ENCODE measurements at places on chromosomes 13 and 19.

DNA sequence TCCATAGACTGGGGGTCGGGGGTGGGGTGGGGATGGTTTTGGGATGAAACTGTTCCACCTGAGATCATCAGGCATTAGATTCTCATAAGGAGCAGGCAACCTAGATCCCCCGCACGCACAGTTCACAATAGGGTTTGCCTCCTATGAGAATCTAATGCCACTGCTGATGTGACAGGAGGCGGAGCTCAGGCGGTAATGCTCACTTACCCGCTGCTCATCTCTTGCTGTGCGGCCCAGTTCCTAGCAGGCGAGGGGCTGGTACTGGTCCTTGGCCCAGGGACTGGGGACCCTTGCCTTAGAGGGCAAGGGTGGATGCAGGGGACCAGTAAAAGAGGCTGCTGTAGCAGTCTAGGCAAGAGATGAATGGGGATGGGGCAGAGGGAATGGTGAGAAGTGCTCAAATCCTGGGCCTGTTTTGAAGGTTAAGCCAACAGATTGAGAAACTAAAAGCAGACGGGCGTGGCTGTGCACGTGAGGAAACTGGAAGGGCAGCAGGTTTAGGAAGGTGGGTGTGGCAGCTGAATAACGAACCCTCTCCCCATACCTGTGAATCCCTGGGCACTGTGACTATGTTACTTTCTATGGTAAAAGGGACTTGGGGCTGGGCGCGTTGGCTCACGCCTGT is 1.5 kb upstream of the ERICH4 start:
- DNase-seq = no peak

GRCh38 chr19:17778251-17778967 is 16.5 kb upstream of the B3GNT3 start:
- peak; percentile 78 for DNase-seq

GRCh38 chr13:40056898-40057619 is 401.6 kb downstream of the COG6 start:
- no peak for DNase-seq

- no peak for DNase-seq
Measured at GRCh38 chr13:114121496-114122126, 10.8 kb downstream of the RASA3 start.

DNA sequence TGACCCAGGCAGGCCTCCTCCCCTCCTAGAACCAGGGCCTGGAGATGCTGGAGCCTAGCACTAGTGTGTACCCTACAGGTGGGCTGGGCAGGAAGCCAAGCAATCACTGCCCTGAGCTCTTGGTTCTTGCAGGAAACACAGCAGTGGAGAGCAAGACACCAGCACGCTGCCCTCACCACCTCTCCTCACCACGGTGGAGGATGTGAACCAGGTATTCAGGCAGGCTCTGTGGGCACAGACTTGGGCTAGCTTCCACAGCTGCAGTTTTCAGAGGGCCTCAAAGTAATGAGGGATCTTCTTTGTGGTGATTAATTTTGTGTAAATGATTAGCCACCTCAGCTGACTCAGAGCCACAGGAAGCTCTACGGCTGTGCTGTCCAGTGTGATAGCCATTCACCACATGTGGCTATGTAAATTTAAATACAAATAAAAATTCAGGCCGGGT is 13.6 kb upstream of the GPI start:
- DNase-seq = no peak

DNA sequence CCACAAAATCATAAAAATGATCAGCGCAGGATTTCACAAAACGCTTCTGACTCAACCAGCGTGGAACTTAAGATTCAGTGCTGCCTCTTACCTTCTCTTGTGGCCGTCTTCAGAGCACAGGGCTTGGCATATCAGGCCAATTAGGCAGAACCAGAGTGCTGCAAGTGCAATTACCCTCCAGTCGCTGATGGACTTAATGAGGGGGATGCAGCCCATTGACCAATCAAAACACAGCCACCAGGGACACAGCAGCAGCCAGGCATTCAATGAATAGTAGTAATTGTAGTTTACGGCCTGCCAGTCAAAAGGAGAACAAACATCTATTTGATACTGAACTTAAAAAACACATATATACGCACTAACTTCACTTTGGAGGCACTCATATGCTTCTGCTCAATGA is 38.2 kb downstream of the TMTC4 start:
- DNase-seq = no peak

DNA sequence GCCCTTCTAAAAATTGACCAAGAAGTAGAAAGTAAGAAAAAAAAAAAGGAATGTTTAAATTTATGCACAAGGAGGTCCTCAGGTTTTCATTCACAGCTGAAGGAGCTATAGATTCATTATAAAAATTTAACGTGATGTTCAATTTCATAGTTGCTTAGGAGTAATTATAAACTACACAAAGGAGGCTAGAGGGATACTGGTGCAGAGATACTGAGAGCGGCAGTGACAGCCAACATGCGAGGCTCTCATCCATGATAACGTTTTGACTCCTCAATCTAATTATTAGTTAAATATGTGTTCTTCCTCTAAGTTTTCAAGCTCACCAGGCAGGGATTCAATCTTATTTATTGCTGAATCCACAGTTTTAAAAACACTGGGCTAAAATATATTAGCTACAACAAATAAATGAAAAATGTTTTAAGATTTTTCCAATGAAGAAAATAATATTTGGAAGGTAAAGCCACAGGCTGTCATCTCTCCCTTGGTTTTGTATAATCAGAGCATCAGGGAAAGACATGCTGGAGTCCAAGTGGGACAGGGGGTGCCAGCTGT is 49.8 kb upstream of the TRPC4 start:
- DNase-seq = no peak

- no peak for DNase-seq
Measured at GRCh38 chr19:45824531-45825262, 9.6 kb upstream of the RSPH6A start.

GRCh38 chr19:1243768-1244692 is 2.5 kb downstream of the ATP5F1D start:
- peak; percentile 92 for DNase-seq

GRCh38 chr13:70987043-70987442 is 878.8 kb upstream of the KLHL1 start:
- DNase-seq = no peak

- DNase-seq = no peak
Measured at GRCh38 chr13:61149331-61149730, 266.3 kb downstream of the PCDH20 start.

DNA sequence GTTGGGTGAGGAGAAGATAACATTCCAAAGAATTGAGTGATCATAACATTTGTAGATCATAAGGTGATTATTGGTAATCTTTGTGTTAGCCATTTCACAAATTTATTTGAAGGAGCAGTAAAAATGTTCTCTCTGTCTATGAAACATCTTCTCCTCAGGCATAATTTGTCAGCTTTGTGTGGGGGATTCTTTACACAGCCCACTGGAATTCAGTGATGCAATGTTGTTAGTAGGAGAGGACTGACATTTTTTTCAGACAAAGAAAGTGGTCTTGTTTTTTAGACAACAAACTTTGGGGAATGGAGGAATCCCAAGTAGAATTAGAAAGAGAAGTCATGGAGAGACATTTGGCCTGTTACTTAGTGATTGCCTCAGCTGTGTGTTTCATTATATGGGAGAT is 100.3 kb downstream of the ITGBL1 start:
- no peak for DNase-seq

DNA sequence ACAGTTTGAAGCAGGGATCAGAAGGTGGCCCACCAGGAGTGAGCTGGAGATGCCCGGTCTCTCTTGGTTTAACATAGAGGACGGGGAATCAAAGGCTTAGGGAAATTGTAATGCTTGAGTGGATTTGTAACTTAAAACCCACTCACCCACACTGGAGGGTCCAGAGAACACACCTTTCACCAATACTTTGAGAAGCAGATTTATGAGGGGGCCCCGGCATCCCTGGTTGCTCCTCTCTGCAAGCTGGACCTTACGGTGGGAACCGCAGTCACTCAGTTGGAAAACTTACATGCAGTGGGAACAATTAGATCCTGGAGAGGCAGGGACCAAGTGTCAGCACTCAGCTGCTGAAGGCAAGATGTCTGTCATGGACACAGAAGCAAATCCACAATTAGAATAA is 20.5 kb downstream of the PPP5C start:
- no peak for DNase-seq

DNA sequence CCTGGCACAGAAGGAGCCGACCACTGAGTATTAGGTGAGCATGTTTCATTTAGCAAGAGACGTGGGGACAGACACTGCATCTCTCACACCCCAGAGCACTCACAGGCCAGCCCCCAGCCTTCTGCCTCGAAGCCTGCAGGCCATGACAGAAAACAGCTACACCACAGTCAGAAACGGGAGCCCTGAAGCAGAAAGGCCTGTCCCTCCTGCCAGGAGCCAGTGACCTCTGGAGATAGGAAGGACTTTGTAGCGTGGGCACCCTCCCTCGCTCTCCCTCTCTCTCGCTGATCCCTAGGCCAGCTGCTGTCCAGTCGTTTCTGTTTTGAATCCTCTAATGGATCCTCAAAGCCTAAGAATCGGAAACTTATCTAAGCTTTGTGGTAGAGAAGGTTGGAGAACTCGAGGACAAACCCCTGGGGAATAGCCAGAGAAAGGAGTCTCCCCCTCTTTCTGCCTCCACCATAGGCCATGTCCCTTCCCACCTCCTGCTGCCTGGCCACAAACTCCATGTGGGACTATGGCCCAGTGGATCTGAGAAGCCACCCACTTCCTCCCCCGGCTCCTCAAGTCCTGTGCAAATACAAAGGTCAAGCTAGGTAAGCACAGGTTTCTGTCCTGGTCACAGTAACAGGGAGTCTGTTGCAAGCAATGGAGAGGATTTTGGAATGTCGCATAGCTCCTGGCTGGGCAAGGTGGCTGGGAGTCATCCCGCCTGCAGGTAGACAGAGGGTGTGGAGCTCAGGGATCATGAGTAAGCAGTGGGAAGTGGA is 95.1 kb downstream of the NUFIP1 start:
- no peak for DNase-seq

DNA sequence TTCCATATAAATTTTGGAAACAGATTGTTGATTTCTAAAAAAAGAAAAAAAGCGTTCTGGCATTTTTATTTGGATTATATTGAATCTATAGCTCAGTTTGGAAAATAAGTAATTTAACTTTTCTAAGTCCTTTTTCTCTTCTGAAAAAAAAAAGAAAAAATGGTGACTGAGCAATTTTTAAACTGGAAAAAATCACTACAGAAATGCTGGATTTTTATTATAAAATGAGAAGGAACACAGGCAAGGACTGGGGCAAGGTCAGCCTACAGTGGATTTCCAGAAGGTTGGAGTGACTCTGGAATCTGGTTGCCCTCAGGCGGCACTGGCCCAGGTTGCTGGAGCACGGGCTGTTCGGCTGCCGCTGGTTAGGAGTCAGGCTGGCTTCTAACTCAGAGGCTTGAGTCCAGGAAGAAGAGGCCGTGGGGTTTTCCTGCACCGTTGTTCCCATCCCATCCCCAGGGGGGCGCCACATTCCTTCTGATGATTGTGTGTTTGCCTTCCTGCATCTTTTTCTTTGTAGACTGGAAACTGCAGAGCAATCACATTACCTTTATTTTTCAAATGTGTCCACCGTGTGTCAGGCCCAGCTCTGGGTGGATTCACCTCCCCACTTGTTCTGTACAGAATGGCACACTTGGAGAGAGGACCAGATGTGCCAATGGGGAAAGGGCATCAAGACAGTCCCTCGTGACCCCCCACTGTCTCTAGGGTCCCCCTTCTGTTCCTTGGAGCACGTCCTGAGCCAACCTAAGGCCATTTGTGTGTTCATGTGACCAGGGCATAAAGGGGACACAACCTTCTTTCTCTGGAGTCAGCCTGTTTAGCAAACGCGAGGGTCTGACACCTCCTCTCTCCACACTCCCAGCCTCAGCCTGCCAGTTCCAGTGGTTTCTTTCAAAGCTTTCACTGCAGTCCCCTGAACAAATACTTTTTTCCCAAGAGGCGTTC is 44.5 kb upstream of the GTF3A start:
- peak; percentile 57 for DNase-seq

DNA sequence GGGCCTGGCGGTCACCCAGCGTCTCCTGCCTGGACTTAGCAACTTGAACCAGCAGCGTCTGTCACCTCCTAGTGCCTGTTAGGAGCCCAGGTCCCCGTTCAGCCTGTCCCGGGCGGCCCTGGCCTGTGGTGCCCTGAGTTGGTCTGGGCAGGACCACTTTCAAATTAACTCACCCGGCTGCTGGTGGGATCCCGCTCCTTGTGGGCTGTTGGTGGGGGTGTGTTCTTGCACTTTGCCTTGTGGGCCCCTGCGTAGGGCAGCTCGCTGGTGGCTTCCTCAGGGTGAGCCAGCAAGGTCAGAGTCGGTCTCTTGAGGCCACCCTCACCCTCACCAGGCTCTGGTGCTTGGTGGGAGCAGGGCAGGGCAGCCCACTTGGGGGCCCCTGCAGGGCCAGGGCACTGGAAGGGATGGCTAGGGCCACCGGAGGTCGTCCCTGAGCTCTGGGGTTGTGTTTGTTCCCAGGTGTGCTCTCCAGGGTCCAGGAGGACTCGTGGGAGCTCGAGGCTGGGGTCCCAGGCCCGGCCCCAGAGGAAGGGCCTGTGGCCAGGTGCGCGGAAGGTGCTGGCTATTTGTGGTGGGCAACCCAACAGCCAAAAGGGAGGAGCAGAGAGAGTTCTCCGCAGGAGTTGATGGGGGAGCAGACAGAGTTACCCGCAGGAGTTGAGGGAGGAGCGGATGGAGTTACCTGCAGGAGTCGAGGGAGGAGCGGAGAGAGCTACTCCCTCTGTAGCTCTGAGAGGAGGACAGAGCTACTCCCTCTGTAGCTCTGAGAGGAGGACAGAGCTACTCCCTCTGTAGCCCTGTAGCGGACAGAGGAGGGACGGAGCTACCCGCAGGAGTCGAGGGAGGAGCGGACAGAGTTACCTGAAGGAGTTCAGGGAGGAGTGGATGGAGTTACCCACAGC is 16.9 kb downstream of the TFDP1 start:
- no peak for DNase-seq

- DNase-seq = no peak
Measured at GRCh38 chr19:4694211-4694987, 24.3 kb upstream of the MYDGF start.

- DNase-seq = no peak
Measured at GRCh38 chr13:92346046-92346445, 880.6 kb upstream of the GPC6 start.

- no peak for DNase-seq
Measured at GRCh38 chr19:3269916-3270671, 45.6 kb downstream of the CELF5 start.

GRCh38 chr13:112558696-112559418 is 29.1 kb downstream of the TUBGCP3 start:
- no peak for DNase-seq
